ENCODE measurements at places on chromosomes 4 and X.

DNA sequence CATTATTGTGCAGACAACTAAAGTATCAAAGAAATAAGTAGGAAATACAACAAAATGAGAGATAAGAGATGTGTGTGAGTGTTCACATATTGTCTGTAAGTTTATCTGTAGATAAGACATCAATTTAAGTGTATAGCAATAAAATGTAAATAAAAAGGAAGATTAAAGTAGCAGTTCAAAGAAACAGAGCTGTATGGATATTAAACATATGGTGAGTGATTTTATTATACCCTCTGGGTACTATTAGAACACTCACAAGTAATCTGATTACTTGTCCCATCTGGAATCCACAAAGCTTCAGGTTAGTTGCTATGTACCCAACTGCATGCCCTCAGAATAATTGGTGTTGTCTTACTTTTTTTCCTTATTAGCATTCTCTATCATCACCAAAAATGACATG is 747.9 kb upstream of the ADGRL3 start:
- no peak for DNase-seq

DNA sequence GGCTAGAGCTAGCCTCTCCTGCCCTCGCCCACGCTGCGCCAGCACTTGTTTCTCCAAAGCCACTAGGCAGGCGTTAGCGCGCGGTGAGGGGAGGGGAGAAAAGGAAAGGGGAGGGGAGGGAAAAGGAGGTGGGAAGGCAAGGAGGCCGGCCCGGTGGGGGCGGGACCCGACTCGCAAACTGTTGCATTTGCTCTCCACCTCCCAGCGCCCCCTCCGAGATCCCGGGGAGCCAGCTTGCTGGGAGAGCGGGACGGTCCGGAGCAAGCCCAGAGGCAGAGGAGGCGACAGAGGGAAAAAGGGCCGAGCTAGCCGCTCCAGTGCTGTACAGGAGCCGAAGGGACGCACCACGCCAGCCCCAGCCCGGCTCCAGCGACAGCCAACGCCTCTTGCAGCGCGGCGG is at the start of gene AR:
Gene AR (plus strand): TSS at position 204 of the 400 bp plus-strand sequence. CDS start 1,126 bp downstream, outside the sequence.
- no peak for DNase-seq

- no peak for DNase-seq
Observed at GRCh38 chr4:185053746-185054145, 35.5 kb downstream of the HELT start.

DNA sequence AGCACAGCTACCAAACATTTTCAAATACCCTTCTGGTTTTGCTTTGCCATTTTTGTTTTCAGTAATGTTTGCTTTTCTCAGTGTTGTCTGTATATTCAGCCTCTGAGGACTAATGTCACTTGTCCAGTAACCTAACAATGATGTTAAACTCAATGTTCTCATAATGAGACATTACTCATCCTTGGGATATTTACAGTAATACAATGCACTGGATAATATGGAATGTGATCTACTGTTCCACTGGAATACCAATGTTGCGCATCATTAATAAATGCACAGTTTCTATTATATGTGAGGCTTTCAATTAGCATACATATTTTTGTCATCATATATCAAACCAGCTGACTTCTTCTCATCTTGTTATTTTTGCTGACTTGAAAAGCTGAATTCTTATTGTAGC is 259.1 kb downstream of the SH2D1A start:
- DNase-seq, result no peak

DNA sequence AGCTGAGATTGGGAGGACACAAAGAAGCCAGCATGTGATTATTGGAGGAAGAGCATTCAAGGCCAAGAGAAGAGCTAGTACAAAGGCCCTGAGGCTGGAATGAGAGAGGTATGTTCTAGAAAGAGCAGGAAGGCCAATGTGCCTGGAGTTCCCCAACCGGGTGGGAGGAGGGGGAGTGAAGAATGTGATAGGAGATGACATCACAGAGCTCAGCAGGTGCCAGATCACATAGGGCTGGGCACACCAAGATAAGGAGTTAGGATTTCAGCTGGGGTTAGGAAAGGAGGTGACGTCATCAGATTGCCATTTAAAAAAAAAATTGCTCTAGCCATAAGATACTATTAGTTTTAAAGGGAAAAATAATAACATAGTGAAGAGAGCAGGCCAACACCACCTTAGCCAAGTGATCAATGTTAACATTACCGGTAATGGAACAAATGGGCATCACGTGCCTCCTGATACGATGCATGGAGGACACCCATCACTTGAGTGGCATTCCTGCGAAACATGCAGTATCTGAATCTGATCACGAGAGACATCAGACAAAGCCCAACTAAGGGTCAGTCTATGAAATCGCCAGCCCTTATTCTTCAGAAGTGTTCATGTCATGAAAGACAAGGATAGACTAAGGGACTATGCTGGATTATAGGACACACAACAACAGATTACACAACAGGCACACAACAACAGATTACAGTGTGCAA is 344.3 kb downstream of the BCOR start:
- no peak for DNase-seq

DNA sequence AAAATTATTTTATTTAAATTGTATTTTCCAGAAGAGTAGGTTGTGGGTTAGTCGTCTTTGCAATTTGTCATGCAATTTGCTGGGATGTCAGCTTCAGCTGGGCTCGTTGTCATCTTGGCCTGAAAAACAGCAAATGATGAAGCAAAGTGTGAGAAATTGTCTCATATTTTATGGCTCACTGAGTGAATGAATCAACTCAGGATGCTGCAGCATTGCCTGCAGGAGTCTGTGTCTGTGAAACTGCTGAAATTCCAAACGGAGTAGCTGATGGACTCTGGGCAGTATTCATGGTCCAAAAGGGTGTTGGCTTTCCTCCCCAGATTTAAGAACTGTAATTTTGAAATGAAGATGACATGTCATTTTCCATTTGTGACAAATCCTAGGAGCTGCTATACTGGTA is 37.2 kb downstream of the CXCL8 start:
- no peak for DNase-seq

DNA sequence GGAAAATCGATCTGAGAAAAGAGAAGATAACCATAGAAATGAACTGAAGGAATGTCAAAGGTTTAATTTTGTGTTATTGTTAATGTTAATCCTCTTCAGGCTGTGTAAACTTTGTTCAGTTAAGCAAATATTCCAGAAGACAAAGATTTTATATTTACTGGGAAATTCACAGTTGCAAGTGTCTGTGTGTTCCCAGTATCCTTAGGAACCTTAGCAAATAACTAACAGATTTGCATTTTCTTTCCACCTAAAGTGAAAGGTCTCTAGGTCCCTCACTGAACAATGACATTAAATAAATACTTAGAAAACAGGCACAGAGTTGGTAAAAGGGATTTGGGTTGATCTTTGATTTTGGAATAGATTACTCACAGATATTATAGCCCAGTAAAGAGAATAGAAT is 324.7 kb downstream of the C4orf33 start:
- no peak for DNase-seq

- no peak for DNase-seq
Observed at GRCh38 chrX:3706481-3706880, 7.0 kb downstream of the PRKX start.
